ENCODE measurements at places on chromosomes 6 and 20.

GRCh38 chr20:9087531-9088217 is 18.8 kb downstream of the PLCB4 start:
- no peak for DNase-seq

GRCh38 chr6:37582306-37582705 is 82.6 kb upstream of the CCDC167 start:
- DNase-seq = no peak

DNA sequence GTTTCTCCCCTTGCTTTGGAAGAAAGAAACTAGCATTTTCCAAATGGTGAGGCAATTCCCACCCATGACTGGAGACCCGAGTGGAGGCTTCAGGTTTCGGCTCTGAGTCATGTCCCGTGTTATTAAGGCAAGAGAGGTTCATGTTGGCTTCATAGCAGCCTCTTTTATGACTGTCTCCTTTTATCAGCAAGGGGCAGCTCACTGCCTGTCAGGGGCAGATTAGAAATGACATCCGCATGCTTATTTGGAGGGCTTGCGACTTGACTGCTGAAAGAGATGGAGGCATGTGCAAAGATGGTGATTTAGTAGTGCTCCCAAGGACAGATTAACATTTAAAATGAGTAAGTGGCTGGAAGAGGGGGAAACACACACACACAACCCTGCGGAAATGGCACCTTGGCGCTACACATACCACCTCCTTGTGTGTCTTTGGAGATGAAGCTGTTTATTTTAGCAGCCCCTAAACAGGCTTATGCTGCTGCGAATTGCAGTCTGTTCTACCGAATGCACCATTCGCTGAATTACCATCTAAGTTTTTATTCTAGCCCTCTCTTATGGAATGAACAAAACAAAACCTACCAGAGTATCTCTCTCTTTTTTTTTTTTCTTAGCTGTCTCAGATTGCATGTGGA is 52.1 kb upstream of the VSTM2L start:
- no peak for DNase-seq

GRCh38 chr6:129276461-129276860 is 393.5 kb downstream of the LAMA2 start:
- no peak for DNase-seq

- DNase-seq = no peak
Measured at GRCh38 chr6:3899970-3900439, 50.8 kb downstream of the FAM50B start.

- DNase-seq = no peak
Measured at GRCh38 chr6:23175391-23175790, 606.0 kb downstream of the HDGFL1 start.

- DNase-seq = no peak
Measured at GRCh38 chr20:36298061-36298460, 8.1 kb upstream of the DLGAP4 start.

DNA sequence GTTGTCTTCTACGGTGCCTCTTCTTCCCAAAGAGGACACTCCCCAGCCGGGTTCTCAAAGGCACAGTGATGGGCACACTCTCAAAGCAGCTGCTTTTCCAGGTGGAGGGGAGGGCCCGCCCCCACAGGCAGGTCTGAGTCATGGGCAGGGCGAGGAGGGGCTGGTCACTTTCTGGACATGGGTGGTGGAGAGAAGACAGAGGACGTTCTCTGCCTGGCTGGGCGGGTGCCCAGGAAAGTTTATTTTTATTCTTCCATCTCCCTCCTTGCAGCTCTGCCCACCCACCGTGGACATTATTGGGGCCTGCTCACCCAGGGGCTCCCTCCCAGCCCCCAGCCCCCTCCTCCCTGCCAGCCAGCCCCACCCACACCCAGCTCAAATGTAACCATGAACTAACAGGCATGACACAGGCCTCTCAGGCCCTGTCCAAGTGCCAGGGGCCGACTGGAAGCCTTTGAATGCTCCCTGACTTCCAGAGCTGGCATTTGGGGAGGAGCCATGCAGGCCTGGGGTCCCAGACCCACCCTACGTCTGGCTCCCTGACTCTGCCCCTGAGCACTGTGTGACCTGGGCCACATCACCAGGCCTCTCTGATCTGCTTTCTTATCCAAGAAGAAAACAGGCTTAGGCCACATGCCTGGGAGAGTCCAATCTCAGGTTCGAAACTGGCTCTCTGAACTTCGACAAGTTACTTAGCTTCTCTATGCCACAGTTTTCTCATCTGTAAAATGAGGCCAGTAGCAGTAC is 8.0 kb downstream of the TGM2 start:
- DNase-seq = no peak

- no peak for DNase-seq
Measured at GRCh38 chr6:39693206-39693605, 32.0 kb downstream of the KIF6 start.

DNA sequence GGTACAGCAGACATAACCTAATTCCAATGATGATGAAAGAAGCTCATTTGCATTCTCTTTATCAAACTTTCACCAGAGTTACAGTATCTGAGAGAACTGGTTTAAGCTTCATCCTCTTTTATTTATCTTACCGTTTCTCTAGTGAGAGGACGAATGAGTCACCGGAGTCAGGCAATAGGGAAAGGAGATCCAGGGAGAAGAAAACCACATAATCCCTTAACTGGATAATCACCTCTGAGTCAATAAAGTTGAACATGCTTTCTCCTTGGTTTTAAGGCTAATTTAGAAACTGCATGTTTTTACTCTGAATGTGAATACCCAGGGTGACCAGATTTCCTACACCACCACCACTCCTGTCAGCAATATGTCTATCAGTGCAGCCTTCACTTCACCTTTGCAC is 313.7 kb upstream of the TBX18 start:
- no peak for DNase-seq

GRCh38 chr6:26103770-26104456 is 16.7 kb downstream of the HFE start:
- DNase-seq = peak; percentile 71

- DNase-seq = no peak
Measured at GRCh38 chr6:23754197-23754596, 371.8 kb upstream of the NRSN1 start.

- DNase-seq = no peak
Measured at GRCh38 chr6:41498968-41499599, 47.1 kb upstream of the FOXP4 start.

DNA sequence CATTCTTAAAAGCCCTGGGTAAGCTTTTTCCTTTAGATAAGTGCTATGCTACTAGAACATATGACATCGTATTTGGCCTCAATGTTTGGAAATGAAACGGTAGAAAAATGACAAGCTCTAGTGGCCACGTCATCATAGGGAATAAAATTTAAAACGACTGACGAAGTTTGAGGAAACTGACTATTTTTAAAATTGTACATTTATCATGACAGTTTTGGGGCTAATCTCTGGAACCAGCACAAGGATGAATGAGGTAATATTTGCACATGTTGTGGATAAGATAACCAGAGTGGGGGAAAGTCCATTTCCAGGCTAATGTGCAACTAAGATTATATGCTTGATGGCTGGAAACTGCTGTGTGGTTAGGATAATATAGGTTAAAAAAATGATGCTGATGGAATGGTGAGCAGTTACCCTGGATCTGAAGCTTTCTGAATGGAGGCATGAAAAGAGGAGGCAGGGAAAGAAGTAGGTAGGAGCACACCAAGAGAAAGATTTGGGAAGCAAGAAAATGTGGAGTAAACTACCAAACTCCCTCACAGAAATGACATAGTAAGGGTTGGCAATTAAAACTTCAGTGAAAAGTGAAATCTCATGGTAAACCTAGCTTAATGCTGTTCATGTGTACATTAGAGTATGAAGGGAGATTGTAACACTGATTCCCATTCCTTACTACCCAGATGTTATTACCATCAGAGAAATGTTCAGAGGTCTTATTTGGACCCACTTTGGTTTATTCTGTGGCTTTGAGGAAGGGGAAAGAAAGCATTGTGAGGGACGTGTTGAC is 42.7 kb upstream of the CEP162 start:
- no peak for DNase-seq

GRCh38 chr6:27604986-27605385 is 132.1 kb upstream of the ZNF184 start:
- peak; percentile 66 for DNase-seq

- no peak for DNase-seq
Measured at GRCh38 chr6:119170447-119171087, 92.1 kb upstream of the FAM184A start.

- DNase-seq = no peak
Measured at GRCh38 chr6:147075381-147075780, 128.8 kb upstream of the STXBP5 start.

- no peak for DNase-seq
Measured at GRCh38 chr6:139597087-139597763, 222.8 kb upstream of the CITED2 start.

GRCh38 chr6:157269261-157269794 is 54.0 kb downstream of the TMEM242 start:
- DNase-seq = no peak

GRCh38 chr20:11261533-11262000 is 587.8 kb upstream of the JAG1 start:
- no peak for DNase-seq

DNA sequence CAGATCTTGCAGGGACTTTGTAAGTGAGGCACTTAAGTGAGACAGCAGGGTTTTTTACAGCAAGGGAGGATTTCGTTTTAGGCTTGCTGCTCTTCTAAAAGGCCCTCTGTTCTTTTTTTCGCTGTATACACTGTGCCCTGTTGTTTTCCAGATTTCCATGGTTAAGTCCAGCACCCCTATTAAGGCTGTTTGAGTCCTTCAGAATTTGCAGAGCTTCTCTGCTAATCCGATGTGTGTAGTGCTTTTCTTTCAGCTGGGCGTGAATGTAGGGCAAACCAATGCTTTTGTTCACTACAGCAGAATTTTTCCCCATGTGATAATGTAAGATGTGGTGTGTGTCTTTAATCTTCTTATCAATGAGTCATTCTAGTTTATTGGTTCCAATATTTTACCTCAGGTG is 200.5 kb upstream of the RREB1 start:
- no peak for DNase-seq

DNA sequence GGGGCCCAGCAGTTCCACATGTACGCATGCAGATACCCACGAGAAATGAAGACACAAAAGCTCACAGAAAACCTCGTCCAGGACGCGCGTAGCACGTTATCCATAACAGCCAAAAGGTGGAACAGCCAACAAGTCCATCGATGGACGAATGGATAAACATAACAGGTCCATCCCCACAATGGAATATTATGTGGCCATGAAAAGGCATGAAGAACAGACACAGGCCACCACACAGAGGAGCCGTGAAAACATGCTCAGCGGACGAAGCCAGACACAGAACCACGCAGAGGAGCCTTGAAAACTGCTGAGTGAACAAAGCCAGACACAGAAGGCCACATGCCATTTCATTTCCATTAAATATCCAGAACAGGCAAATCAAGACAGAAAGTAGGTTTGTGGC is 38.0 kb downstream of the SLC2A4RG start:
- no peak for DNase-seq

- no peak for DNase-seq
Measured at GRCh38 chr6:90135667-90136066, 161.0 kb downstream of the BACH2 start.

DNA sequence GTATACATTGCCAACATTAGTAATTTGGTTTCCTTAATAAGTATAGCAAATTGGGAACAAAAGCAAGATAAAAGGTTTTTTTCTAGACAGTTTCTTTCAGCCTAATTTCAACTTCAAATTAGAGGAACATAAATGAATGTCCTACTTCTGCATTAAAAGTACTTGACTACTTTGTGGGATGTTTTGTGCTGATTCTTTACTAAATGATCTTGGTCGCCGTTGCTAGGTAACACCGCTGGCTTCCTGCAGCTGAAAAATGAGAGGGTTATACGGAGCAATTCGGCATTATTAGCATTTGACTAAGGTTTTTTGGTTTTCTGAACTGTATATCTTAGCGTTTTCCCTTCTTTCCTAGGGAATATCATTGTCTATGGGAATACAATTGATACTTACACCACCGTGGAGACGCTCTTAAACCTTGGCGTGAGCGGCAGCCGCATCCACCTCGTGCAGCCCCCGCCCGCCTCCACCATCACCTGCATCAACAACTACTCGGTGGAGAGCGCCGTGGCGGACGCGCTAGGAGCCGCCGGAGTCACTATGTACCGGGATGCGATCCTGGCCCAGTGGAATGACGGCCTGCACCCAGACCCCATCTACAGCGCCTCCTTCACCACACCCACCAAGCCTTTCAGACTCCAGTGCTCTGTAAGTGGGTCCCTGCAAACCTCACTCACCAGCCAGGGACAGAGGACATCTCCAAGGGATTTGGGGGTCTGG is 90.9 kb upstream of the INSM1 start:
- DNase-seq = no peak

GRCh38 chr20:62832951-62833391 is 16.1 kb downstream of the COL9A3 start:
- no peak for DNase-seq

GRCh38 chr20:63163596-63164483 is 52.1 kb downstream of the YTHDF1 start:
- DNase-seq = no peak

GRCh38 chr6:139776041-139776440 is 401.6 kb upstream of the CITED2 start:
- no peak for DNase-seq

GRCh38 chr20:37421060-37421905 is 75.3 kb downstream of the SRC start:
- no peak for DNase-seq

All from GM13977 (cell line).